Activated CD4-positive, alpha-beta T cell treated with anti-CD3 and anti-CD28 coated beads, Interleukin-2, amount 50 U/mL, for 24 hours (primary cell): ENCODE measurements at places on chromosomes 12 and 14.
A peak's percentile ranks its signal among the peaks of the same experiment; 100 is the strongest.

DNA sequence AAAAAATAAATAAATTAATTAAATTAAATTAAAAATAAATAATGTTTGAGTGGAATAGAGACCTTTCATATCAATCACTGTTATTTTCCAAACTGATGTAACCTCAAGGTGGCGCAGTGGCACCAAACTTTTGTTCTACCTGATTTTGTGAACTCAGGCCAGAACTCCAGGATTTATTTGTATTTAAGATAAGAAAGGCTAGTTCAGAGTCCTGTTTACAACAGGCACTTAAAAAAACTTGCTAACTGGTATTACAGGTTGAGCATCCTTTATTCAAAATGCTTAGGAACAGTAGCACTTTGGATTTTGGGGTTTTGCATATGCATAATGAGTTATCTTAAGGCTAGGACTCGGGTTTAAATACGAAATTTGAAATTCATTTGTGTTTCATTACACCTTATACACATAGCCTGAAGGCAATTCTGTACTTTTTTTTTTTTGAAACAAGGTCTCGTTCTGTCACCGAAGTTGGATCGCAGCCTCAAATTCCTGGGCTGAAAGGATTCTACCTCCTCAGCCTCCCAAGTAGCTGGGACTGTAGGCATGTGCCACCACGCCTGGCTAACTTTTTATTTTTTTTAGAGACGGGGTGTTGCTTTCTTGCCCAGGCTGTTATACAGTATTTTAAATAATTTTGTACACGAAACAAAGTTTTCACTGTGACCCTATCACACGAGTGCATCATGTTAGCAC is 32.4 kb downstream of the YY1 start:
- no peak for DNase-seq

GRCh38 chr12:49059299-49060171 is 1.1 kb downstream of the KMT2D start:
- peak; percentile 13 for DNase-seq

- DNase-seq, result no peak
Observed at GRCh38 chr12:79920421-79921238, 14.3 kb downstream of the PPP1R12A start.

GRCh38 chr12:131803961-131804521 is 24.2 kb upstream of the MMP17 start:
- no peak for DNase-seq

DNA sequence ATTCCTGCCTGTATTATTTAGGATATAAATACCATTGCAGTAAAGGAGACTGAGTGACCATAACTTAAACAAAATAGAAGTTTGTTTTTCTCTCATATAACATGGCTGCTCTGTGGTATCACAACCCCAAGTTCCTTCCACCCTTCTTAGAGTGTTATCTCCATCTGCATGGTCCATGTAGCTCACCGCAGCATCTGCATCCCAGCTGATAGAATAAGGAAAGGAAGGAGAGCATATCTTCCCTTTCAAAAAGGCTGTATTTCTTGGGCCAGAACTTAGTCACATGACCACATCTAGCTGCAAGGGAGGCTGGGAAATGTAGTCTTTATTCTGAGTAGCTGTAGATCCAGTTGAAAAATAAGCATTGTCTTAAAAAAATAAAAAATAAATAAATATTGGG is 184.8 kb upstream of the NUDT4 start:
- DNase-seq, result no peak

- DNase-seq, result no peak
Observed at GRCh38 chr14:72975770-72976169, 49.5 kb downstream of the DCAF4 start.

GRCh38 chr12:96170328-96170727 is 23.8 kb upstream of the ELK3 start:
- no peak for DNase-seq

DNA sequence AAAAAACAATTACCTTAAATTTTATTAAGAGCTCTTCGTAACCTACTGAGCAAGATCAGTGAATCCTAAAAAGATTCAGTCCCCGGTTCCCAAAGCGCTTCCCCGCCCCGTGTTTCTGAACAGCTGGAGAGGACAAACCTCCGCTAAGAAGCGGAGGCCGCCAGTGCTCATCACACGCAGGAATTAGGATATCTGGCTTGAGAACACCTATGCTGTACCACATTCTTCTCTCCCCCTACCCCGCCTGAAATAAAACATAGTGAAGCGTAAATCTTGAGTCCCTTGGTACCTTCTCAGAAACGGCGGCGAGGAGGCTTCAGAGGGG is 774 bp upstream of the WDR20 start:
- DNase-seq, result no peak

GRCh38 chr14:58397156-58397555 is 1.4 kb downstream of the TOMM20L start:
- DNase-seq, result no peak

- no peak for DNase-seq
Observed at GRCh38 chr12:57604454-57604991, at the start of gene DTX3. TSS of gene DTX3 (plus strand) at chr12:57604824. CDS start at chr12:57606518, 1,694 bp downstream.

DNA sequence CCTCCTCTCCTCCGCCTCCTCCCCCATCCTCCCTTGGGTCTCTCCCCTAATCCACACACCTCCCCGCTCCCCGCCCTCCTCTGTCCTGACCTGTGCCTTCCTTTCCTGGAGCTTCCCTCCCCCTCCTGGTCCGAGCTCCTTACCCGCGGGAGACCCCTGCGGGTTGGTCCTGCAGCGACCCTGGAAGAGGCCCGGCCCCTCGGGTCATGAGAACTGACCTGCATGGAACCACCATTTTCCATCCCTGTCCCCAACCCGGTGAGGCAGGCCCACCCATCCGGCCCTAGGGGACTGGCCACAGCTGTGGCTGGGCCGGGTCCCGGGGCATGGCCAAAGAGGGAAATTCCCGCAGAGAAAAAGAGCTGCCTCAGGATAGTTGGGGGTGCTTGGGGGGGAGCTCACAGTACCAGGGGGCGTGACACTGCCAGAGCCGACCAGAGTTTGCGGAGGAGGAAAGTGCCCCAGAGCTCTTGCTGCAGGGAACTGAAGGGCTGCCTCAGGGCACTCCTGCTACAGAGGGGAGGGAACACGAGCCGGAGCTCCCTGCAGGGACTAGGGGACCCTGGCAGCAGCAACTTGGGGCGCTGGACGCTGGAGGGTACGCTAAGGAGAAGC is 613 bp downstream of the ARHGEF40 start:
- DNase-seq, result no peak

GRCh38 chr12:20807192-20808080 is 3.1 kb upstream of the SLCO1B3 start:
- DNase-seq, result no peak
